Stimulated activated CD4-positive, alpha-beta T cell treated with anti-CD3 and anti-CD28 coated beads, Interleukin-4, amount 100 ng/mL, for 1 hour (primary cell): ENCODE measurements at places on chromosomes 2 and 18.

- peak; percentile 26 for DNase-seq
Measured at GRCh38 chr2:36770542-36771287, 74.2 kb downstream of the VIT start.

GRCh38 chr2:192155511-192156118, 39.1 kb downstream of the TMEFF2 start:
- no peak for DNase-seq

DNA sequence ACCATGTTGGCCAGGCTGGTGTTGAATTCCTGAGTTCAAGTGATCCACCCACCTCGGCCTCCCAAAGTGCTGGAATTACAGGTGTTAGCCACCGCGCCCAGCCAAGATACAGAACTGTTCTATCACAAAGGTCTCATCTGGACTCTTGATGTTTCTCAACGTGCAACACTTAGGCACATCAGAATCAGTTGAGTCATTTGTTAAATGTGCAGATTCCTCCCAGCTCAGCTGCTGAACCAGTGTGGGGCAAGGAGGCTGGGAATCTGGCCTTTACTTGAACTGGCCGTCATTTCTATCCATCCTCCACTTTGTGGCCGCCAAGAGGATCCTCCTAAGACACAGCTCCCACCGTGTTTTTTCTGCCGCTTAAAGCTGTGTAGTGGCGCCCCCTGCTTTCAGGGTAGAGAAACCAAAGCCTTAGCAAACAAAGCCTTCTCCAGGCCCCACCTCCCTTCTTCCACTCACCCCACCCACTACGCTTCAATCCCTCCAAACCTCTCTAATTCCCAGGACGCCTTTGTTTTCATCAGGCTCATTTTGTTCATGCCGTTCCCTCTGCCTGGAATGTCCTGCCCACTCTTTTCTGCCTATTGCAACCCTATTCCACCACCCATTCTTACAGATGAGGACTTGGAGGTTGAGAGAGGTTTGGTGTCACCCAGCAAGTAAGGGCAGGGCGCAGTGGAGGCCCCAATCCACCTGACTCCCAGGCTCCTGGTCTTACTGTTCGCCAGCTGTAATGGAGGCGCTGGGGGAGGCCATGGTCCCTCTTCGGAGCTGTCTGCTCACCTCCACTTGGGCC, 776 bp upstream of the SPEG start:
- peak; percentile 40 for DNase-seq

DNA sequence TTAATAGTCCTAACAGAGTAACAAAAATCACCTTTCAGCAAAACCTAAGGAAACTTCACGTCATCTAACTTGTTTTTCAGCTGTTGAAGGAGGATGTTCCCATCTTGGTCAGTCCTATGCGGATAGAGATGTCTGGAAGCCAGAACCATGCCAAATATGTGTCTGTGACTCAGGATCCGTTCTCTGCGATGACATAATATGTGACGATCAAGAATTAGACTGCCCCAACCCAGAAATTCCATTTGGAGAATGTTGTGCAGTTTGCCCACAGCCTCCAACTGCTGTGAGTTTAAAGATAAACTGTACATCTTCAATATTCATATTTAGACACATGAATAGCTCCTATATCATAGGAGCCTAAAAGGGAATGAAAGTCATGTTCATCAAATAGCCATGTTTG, 10.5 kb downstream of the COL3A1 start:
- DNase-seq, result no peak

DNA sequence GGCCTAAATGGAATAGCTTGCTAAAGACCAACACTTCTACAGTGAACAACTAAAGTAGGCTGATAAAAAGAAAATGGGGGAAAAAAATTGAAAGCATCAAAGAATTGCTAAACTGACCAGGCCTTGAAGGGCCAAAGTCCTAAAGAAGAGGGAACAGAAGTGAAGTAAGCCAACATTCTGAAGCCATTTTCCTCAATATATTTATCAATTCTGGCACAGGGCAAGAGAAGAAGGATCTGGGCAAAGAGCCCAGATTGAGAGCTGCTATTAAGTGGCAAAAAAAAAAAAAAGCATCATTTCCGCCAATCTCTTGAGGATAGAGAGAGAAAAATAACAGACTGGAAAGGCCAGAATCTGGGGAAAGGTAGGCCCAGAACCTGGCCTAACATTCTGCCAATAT, 25.7 kb downstream of the FANCL start:
- no peak for DNase-seq

GRCh38 chr2:68537011-68537410, 69.6 kb downstream of the APLF start:
- no peak for DNase-seq

- DNase-seq, result no peak
Measured at GRCh38 chr2:40405465-40405864, 46.4 kb downstream of the SLC8A1 start.

- no peak for DNase-seq
Measured at GRCh38 chr2:114119862-114120261, 230.0 kb downstream of the ACTR3 start.

DNA sequence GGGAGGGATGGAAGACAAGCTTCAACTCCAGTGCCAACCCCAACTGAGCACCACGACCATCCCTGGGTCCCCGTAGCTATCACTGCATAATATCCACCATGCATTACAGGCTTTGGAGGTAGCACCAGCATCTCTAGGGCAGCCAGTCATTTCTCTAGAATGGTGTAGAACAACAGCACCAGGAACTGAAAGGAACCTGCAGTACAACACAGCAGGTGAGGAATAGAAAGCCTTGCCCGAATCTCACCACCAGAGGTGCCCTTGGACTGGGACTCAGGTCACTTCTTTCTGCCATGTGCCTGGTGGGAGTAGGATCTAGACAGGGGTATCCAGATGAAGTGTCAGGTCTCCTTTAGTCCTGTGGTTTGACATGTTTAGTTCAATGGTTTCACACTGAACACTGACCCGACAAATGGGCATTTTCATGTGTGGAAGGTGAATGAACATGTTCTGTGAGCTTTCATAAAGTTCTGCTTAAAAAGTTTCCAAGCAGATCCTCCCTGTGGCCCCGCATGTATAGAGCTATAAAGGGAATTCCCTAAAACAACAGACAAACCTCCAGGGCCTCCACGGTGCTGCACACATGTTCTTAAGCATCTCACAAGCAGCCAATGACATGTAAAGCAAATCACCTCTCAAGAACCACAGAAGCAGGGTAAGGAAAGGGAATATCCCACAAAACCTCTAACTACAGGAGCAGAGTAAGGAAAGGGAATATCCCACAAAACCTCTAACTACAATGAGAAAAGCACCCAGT, 208.3 kb downstream of the AFF3 start:
- no peak for DNase-seq

DNA sequence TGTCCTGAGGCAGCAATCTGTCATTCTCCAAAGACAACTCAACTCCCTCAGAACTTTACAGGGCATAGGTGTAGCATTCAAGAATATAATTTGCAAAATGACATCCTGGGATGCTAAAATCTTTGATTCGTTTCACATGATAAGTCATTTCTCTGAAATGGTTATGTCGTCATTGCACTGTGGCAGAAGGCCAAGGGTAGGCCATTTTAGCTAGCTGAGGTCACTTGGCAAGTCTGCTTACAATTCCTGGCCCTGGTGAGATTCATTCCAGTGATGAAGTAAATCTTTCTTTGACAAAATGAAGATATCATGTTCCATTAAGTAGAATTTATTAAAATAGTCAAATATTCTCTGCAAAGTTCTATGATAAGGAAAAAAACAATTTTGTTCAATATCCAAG, 1410.3 kb upstream of the LRRTM1 start:
- DNase-seq, result no peak

DNA sequence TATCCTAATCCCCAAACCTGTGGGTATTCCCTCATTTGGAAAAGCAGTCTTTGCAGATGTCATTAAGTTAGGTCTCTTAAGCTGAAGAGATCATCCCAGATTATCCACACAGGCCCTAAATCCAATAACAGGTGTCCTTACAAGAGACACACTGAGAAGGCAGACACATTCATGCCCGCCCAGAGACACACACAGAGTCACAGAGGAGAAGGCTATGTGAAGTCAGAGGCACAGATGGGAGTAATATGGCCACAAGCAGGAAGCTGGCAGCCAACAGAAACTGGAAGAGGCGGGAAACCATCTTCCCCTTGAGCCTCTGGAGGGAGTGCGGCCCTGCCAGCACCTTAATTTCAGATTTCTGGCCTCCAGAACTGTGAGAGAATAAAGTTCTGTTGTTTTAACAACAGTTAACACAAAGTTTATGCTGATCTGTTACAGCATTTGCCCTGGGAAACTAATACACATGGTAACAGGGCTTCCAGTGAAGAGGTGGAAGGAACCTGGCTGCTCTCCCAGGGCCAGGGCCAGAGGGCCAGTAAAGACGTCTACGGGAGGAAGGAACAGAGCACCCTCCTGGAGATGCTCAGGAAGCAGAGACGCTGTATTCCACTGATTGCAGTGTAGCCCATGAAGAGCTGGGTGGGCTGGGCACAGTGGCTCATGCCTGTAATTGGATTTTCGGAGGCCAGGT, 217.5 kb downstream of the GLI2 start:
- no peak for DNase-seq

- peak; percentile 35 for DNase-seq
Measured at GRCh38 chr18:3995476-3996102, 459.5 kb downstream of the DLGAP1 start.

- no peak for DNase-seq
Measured at GRCh38 chr2:238670111-238670585, 177.7 kb upstream of the TWIST2 start.

DNA sequence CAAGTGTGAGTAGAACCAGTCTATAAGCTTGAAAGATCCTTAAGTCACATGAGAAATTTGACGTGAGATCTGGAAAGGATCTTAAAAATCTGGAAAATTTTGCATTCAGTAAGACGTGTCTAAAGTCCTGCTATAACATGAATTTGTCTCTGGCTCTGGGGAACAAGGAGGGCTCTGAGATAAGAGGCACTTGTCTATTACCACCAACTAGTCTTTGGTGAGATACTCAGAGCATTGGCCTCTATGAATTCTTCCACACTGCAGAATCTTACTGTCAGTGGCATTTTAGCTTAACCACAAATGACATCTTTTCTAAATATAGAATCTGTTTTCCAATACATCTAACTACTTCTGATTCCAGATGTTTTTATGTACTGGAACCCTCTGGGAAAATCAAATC, 1504.5 kb downstream of the DPP10 start:
- DNase-seq, result no peak

DNA sequence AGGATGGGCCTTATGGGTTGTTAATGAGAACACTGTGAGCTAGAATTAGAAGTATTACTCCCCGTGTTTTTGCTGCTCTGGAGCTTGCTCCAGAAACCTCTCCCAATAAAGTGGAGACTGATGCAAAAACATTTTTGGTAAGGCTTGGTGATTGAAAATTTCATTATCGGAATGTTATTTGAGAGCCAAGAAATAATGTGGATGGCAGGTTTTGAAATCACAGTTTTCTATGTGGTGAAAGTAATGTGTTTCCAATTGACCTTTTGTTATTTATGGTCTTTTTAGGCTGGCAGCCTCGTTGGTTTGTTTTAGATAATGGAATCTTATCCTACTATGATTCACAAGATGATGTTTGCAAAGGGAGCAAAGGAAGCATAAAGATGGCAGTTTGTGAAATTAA, 5.1 kb downstream of the PLEKHA3 start:
- DNase-seq, result no peak

DNA sequence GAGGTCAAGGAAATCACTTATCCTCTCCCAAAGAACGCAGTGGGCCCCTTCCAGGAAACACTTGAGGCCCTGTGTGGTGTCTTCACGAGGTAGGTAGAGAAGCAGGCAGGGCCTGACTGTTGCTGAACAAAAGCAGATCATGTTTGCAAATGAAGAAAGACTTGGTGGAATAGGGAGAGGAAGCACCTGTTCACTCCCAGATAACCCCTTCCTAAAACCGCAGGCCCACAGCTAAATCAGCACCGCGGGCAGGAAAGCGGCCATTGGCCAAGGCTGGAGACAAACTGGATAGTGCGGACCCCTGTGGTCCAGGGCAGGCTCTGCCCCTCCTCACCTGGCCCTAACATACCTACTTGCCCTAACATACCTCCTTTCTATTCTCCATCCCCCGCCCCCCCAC, 64.9 kb upstream of the KLHL29 start:
- DNase-seq, result no peak

DNA sequence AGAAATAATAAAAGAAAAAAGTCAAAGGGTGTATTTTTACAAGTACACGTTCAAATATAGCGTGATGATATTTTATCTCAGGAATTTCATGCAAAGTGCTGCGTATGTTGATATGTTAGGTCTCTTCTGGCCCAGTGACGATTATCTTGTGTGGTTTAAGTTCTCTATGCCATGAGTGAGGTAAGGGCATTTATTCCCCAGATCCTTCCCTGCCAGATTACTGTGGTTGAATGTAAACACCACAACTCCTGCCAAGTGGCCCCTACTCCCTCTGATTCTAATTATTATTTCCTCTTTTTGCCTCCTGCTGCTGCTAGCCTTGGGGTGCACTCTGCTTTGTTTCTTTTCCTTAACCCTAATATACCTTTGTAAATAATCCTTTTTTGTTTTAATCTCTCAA, 12.2 kb downstream of the SCN2A start:
- no peak for DNase-seq

DNA sequence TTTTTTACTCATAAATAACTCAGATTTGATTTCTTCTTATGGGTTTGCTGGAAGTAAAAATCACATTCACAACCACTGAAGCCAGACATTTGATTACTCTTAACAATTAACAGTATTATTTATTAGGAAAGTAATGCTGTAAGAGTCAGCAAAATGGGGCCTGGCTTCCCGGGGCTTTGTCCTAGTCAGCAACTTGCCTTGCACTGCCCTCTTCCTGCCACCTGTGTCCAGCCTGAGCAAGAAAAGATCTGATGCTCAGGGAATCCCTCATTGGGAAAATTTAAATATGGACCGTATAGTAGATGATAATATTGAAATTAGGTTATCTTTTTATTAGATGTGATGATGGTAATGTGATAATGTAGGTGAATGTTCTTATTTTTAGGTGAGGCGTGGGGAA, 30.8 kb upstream of the ACYP2 start:
- DNase-seq, result no peak

DNA sequence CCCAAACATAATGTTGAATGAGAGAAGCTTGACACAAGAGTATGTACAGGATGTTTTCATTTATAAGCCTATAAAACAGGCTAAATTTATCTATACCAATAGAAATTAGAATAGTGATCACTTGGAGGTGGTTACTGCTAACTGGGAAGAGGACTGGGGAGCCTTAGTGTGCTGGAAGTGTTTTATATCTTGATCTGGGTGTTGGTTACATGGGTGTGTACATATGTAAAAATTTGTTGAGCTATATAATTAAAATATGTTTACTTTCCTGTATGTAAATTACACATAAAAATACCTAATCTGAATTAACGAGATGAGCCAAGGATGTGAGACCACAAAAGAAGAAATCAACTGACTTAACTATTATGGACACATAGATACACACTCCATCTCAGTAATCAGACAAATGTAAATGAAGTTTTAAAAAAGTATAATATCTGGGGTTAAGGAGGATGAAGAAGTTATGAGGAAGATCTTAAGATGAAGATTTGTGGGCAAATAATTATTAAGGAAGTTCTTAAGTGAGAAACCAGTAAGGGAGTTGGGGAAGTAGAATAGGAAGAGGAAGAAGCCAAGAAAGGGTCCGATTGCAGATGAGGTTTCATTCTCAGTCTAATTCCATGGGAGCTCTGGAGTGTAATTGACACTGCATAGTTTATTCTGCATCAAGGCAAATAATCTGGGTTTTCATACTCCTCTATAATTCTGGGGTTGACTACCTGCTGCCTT, 32.3 kb upstream of the NABP1 start:
- no peak for DNase-seq

GRCh38 chr18:25187521-25188192, 164.3 kb downstream of the ZNF521 start:
- no peak for DNase-seq

GRCh38 chr2:57218206-57218605, 828.4 kb upstream of the VRK2 start:
- no peak for DNase-seq
